MCF 10A (cell line): ENCODE measurements at places on chromosomes 16 and 17.

- DNase-seq = peak; percentile 21
These were observed 36.1 kb upstream of the HELZ start for GRCh38 chr17:67281053-67281452.

DNA sequence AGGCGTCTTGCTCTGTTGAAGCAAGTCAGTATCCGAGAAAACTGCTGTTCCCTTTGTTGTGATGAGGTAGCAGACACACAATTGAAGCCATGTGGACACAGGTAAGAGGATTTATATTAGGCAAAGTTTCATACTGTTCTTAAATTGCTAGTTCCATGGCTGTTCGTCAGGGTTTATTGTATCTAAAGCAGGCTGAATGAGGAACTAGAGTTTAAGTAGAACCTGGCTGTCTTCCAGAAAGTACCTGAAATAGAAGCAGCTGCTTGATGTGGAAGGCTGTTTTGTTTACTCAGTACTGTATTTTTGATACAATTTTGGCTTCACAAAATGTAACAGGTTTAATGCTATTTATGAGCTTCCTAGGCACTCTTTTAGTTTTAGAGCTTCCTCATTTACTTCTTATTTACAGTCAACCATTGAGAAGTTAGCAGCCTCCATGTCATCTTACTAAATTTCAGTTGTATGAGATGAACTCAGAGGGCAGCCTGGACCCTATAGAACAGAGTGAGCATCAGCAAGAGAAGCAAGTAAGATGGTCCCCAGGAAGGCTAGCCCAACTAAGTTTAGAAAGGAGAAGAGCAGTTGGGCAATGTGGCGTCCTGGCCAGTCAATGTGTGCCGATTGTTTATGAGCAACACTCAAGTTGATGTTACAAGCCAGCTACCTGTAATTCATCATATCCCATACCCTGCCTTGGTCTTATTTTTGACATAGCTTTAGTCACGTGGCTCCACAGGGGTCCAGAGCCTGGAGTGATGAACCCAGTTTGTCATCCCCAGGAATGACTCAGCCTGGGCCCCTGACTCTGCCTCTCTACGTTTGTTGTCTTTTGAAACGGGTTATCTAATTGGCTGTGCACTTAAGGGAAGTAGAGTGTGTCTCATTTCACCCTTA lies 9.7 kb upstream of the ARL2BP start:
- peak; percentile 82 for DNase-seq

DNA sequence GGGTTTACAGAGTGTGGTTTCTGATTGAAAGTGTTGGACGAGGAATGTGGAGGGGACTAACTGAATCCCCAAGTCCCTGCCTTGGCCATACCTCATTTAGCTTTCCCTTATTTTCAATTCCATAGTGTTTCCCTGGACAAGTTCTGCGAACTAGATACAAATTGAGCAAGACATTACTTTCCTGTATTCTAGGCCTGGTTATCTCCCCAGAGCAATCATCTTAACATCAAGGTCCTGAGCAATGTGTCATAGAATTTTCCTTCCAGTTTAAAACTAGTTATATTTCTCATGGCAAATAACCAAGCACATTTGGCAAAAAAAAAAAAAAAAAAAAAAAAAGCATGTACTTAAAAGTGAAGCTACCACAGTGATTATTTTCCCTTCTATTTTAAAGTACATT lies 330.1 kb downstream of the CDH11 start:
- DNase-seq = no peak

DNA sequence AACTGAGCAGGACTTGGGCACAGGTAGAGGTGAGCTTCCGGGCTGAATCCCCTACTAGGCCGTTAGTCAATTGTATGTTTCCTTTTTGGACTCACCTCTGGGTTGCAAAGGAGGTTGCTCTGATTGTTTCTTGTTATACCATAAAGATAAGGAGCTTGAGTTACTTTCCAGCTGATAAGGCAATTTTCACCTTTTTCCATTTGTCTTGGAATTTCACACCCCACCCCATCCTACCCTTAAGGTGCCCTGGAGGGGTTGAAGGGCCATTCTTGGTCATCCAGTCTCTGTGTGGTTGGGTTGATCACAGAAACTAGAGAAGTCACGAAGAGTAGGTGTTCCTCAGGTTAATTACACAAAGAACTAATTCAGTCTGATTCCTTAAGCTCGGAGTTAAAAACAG lies 162.2 kb downstream of the CDH13 start:
- no peak for DNase-seq

DNA sequence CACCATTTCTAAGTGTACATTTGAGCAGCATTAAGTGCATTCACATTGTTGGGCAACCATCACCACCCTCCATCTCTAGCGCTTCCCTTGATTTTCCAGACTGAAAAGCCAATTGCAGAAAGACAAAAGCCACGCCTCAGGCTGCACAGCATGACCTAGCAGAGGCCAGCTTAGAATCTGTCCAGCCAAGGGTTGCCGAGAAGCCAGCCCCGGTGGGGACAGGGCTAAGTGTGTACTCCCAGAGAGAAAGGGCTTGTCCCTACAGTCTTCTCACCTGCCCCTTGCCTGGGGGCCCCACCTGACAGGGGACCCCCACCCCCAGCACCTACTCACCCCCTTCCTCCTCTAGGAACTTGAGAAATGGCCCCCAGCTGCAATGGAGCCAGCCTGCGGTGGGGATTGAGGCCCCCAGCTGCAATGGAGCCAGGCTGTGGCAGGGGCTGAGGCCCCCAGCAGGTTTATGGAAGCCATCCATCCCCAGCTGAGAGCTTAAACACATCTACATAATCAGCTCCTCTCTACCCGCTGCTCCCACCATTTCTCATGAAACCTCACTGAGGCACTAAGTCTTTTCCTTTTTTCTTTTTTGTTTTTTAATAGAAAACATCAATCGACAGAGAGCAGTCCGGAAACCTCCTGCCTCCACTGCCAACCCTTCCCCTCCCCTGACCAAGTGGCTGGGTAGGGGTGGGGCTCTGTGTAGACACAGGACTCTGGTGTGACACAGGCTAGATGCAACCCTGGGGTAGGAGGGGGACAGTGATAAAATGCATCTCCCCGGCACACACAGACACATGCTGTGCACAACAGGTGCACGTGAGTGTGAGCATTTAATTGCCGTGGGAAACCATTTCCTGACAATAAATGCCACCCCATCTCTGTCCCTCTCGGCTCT lies 77.9 kb downstream of the CCT6B start:
- no peak for DNase-seq
